Activated CD4-positive, alpha-beta T cell treated with anti-CD3 and anti-CD28 coated beads for 36 hours (primary cell): ENCODE measurements at places on chromosomes 5 and 9. TPM values are rescaled to one million over a fixed set of nuclear protein-coding genes. Genes with fewer than 3 reads are reported as not detected.

CCDC112 gene
- 2.2 TPM for total RNA-seq

CATSPER3 gene
- total RNA-seq, result 0.40 TPM

ADAMTS19 gene
- not detected for total RNA-seq

TGFBI gene
- total RNA-seq, result not detected

ANXA2R gene
- total RNA-seq, result 3.2 TPM

SLC46A2 gene
- total RNA-seq, result not detected

PCDHA10 gene
- not detected for total RNA-seq

FOXD4L6 gene
- total RNA-seq, result not detected

PITX1 gene
- total RNA-seq, result 0.18 TPM
